Metanephros (tissue), 2 donors: ENCODE measurements at places on chromosomes 16 and 17. TPM values are rescaled to one million over a fixed set of nuclear protein-coding genes. Genes with fewer than 3 reads are reported as not detected.

The MLYCD gene
- 6.4 TPM for total RNA-seq

The PRR29 gene
- total RNA-seq: 0.99 TPM

The SMPD3 gene
- total RNA-seq: 1.1 TPM

The ZDHHC7 gene
- total RNA-seq: 45.0 TPM

The ITGA2B gene
- 9.3 TPM for total RNA-seq

The CRISPLD2 gene
- total RNA-seq: 20.4 TPM

The SDK2 gene
- total RNA-seq: 19.2 TPM

The SLC35B1 gene
- total RNA-seq: 29.8 TPM

The CX3CL1 gene
- total RNA-seq: 30.6 TPM
